Natural killer cell treated with Interleukin-12 subunit alpha and Interleukin-12 subunit beta and Interleukin-15 and Interleukin-18, amount 100 ng/mL, for 72 hours (primary cell): ENCODE measurements at places on chromosomes 5 and 9. TPM values are rescaled to one million over a fixed set of nuclear protein-coding genes. Genes with fewer than 3 reads are reported as not detected.

Gene LRRC19
- total RNA-seq = not detected

Gene SLC28A3
- 0.07 TPM for total RNA-seq

Gene GMCL2
- total RNA-seq = not detected

Gene STPG3
- not detected for total RNA-seq

Gene RGS7BP
- total RNA-seq = not detected

Gene SURF4
- 390 TPM for total RNA-seq

Gene NXNL2
- not detected for total RNA-seq

Gene UAP1L1
- total RNA-seq = 22.0 TPM

Gene FOXD4L6
- not detected for total RNA-seq

Gene SLC34A1
- total RNA-seq = not detected

Gene PCYOX1L
- total RNA-seq = 31.6 TPM

Gene ARSI
- total RNA-seq = not detected

Gene IL13
- total RNA-seq = 8.4 TPM

Gene LCN15
- not detected for total RNA-seq

Gene LTC4S
- 4.0 TPM for total RNA-seq

Gene TPPP
- total RNA-seq = 0.05 TPM

Gene C5orf58
- not detected for total RNA-seq

Gene PRLR
- total RNA-seq = not detected

Gene GPRIN1
- 2.7 TPM for total RNA-seq

Gene PCDHB16
- not detected for total RNA-seq

Gene GFI1B
- total RNA-seq = not detected

Gene BTNL9
- total RNA-seq = not detected

Gene MAMDC2
- not detected for total RNA-seq

Gene TRAF2
- total RNA-seq = 107 TPM

Gene CARTPT
- not detected for total RNA-seq

Gene SLC6A7
- not detected for total RNA-seq

Gene C9orf152
- not detected for total RNA-seq

Gene MLLT3
- 15.7 TPM for total RNA-seq

Gene CDO1
- not detected for total RNA-seq

Gene SPINK4
- not detected for total RNA-seq

Gene TTC16
- total RNA-seq = 8.1 TPM

Gene LRRC70
- total RNA-seq = 3.3 TPM

Gene OR1J2
- not detected for total RNA-seq

Gene PIP5K1B
- total RNA-seq = 0.24 TPM

Gene SNCAIP
- total RNA-seq = not detected

Gene SLC6A3
- not detected for total RNA-seq
